Activated CD4-positive, alpha-beta memory T cell treated with anti-CD3 and anti-CD28 coated beads, Interleukin-2, amount 10 ng/mL, durations not matched to agents 7 days and 5 days (primary cell): ENCODE measurements at places on chromosomes 7 and 10.

DNA sequence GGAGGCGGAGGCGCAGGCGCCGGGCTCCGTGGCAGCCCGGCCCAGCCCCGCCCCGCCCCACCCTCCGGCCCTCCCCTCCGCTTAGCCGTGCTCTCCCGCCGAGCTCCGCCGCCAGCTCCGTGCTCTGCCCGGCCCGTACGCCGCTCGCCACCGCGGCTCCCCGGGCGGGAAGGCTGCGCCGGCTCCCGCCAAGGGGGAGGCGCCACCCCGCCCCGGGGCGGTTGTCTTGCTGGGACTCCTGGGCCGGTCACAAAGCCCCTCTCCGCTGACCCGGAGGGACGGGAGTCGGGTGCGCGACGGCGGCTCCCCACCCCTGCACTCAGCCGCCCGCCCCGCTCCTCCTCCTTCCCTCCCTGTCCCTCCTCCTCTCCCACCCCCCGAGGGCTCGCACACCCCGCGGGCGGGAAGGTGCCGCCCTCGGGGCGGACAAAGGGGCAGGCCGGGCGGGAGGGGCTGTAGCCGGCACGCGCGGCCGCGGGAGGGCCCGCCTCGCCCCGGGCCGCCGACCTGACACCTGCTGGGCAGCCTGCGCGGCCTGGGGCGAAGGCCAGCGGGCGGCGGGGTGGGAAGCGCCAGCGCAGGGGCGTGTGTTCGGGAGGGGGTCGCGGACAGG, 11.5 kb upstream of the SP8 start:
- peak; percentile 32 for DNase-seq

DNA sequence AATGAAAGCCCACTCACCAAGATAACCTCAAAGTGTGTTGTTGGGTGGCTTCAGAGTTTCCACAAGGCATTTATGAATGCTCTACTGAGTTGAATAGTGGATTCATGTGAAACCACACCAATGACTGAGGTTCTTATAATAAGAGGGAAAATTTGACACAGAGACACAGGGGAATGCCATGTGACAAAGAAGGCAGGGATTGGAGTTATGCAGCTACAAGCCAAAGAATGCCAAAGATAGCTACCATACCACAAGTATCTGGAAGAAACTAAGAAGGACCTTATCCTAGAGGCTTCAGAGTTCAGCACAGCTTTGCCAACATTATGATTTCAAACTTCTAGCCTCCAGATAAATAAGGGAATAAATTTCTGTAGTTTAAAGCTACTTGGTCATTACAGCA, 68.0 kb upstream of the PCDH15 start:
- DNase-seq = no peak

- no peak for DNase-seq
These were observed 1016.2 kb downstream of the LRMDA start for GRCh38 chr10:76447578-76447977.

DNA sequence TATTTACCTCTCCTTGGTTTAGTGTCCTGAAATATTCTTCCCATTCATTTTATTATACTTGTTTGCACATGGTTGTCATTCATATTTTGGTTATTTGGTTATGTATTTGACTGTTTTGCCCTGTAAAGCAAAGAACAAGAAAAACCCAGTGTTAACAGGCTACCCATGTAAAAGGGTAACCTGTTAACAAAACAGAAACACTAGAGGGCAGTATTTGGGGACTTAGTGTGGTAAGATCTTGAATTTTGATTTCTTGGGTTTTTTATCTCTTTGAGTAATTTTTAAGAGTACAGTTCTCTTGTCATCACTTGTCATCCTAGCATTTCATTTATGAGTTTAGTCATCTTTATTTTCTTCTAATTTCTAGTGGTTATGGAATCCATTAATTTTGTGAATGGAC, 51.3 kb downstream of the POLL start:
- no peak for DNase-seq

- DNase-seq = no peak
These were observed 193.8 kb upstream of the PLXNA4 start for GRCh38 chr7:132770055-132770454.

DNA sequence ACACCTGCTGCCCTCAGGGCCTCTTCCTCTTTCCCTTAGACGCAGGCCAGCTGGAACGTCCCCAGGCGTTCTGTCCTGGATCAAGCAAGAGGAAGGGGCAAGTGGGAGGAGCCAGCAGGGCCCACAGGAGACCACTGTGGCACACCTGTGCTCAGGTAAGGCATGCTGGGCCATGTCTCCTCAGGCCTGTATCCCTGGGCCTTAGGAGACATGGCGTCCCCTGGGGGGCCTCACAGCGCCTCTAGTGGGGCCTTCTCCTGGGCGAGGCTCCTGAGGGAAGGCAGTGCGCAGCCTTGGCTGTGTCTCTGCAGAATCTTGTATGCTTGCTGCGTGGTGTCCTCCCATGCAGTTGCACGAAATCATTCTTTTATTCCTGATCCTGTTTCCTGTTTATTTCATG, 31.3 kb downstream of the ZNF783 start:
- no peak for DNase-seq

DNA sequence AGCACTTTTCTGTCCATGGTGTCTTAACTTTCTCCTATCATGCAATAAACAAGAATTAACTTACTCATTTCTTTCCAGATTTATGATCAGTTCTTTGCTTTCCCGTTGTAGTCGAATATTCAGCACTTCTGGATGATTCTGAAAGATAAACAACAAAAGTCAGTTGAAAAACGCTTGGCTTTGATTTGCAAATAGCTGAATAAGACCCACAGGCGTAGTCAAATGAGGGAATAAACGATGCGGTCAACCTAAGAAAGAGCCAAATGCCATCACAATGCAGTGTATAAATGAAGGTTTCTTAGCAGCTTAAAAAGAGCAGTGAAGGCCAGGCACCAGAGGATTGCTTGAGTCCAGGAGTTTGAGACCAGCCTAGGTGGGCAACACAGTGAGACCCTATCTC, 109.4 kb downstream of the ADAM12 start:
- DNase-seq = no peak

GRCh38 chr7:158924956-158925355, 68.6 kb downstream of the DYNC2I1 start:
- no peak for DNase-seq

DNA sequence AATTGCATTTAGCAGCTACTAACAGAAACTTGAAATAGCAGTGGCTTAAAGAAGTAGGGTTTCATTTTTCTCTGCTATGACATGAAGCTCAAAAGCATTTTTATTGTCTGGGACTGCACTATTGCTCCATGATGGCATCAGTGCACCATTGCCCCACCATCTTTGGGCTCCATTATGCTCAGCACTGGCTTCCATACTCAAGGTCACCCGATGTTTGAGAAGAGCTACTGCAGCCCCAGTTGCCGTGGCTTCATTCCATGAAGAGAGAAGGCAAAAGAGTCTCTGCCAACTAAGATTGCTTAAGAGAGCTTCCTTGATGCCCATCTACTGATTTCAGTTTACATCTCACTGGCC, 192.2 kb upstream of the LRGUK start:
- no peak for DNase-seq

DNA sequence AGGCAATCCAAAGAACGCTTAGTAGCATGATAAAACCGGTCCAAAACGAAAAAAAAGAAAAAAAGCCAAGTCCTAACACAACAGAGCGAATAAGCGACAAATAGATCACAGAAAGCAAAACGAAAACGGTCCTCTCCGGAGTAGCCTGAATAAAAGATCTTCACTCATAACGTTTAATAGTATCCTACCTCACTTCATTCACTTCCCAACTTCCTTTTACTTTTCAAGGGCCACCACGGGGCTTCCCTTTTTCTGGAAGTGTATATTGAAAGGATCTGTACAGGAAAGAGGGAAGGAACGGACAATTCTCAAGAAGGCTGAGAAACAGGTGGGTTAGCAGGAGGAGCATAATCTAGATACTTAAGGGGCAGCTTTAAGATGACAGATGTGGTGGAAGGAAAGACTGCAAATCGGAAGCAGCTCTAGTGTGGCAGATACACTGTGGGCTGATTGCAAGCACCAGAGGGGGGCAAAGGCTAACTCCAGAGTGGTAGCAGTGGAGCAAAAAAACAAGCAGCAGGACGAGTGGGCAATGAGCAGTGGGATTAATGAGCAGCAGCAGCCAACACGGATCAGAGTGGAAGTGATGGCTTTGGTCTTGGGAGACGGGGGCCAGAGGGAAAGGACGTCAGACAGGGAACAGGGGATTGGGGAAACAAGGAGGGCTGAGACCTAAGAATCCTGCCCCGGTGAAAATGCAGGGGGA, 866 bp downstream of the CNOT4 start:
- DNase-seq = peak; percentile 44
